Suppressor macrophage treated with lipopolysaccharide for 4 hours (primary cell): ENCODE measurements at places on chromosomes 7 and 10.
A peak's percentile ranks its signal among the peaks of the same experiment; 100 is the strongest.

- no peak for DNase-seq
Observed at GRCh38 chr10:7546385-7546967, 120.3 kb downstream of the ITIH5 start.

DNA sequence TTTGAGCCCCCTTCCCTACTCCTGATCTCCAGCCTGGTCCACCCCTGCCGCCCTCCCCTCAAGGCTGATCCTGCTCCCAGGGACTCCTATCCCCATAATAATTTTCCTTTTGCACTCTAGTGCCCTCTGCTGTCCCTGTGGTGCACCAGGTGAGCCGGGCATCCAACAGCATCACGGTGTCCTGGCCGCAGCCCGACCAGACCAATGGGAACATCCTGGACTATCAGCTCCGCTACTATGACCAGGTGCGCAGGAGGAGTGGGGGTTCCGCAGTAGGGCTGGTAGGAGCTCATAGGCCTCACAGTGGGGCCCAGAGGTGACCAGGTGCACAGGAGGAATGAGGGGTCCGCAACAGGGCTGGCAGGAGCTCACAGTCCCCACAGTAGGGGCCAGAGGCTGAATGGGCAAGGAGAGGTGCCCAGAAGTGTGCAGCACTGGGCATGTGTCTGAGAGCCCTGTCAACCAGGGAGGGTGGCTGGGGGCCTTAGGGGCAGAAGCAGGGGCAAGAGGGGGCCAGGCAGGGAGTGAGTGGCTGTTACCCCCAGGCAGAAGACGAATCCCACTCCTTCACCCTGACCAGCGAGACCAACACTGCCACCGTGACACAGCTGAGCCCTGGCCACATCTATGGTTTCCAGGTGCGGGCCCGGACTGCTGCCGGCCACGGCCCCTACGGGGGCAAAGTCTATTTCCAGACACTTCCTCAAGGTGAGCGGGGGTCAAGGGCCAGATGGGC is 11.7 kb downstream of the EPHB6 start:
- peak; percentile 32 for DNase-seq

DNA sequence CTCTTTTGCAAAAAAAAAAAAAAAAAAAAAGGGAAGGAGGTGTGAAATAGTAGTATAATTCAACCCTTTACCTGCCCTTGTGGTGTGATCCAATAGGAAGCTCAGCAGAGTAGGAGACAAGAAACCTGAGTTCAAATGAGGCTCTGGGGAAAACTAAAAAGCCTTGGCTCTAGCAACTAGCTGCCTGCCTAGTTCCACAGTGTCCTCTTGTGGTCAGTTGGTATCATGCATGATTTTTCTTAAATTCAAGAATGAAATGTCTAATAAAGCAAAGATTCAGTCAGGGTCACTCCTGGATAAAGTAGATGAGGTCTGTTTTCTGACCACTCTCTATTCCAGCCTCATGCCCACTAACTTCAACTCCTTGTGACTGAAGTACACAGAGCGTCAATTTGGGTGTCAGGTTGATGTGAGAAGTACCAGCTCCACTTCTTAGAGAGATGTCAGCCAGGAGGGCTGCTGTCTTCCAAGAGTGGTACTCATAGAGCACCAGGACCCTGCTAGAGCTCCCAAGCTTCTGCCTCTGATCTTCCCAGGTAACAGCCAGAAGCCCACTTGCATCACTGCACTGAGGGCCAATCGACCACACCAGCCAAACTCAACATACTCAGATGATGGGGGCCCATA is 10.5 kb downstream of the LSM5 start:
- DNase-seq = peak; percentile 46

GRCh38 chr7:90239050-90239449 is 5.9 kb upstream of the CFAP69 start:
- DNase-seq = no peak

DNA sequence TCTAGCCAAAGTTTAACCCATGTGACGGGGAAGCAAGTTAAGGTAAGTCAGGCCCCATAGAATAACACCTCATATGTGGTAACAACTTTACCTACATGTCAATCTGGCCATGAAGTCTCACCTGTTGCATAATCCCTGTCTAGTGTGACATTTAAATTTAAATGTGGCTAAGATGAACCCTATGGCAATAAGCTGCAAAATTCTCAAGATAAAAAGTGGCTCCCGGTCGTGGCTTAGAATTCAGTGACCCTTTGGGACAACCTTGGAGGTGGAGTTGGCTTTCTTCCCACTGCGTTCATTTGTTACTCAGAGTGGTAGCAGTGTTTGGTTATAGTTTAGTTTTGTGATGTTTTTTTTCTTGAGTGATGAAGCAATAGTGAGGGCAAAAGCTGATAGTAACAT is 90.6 kb downstream of the ARID5B start:
- peak; percentile 76 for DNase-seq

DNA sequence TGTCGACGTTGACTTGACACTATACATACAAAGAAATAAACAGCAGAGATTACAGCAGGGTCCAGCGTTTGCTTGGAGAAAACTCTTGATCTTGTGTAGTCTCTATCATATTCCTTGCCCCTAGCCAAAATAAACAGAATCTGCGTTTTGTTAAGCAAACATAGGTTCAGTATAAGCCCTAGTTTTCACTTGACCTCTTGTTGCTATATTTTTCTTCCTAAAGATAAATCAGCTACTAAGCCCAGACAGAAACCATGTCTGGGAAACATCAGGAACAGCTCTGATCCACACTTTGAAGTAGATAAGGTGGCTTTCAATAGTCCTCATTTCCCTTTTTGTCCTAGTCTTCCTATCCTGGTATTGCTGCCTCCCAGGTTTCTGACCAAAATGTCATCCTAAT is 328.2 kb upstream of the MAGI2 start:
- no peak for DNase-seq

DNA sequence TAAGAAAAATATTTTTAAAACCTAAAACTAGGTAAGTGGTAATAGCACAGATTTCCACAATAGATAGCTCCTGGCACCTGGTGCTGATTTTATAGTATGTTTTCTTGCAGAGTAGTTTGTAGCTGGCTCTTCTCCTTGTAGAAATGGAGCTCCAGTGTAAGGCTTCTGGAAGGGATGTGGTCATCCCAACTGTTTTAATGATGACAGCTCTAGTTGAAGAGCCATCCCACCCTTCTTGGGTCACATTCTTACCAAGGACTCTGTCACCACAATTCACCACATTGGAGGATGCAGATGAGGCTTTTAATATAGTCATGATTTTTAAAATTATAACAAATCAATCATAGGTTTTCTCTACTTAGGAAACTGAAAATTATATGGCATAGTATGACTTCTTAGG is 31.0 kb downstream of the TES start:
- no peak for DNase-seq

DNA sequence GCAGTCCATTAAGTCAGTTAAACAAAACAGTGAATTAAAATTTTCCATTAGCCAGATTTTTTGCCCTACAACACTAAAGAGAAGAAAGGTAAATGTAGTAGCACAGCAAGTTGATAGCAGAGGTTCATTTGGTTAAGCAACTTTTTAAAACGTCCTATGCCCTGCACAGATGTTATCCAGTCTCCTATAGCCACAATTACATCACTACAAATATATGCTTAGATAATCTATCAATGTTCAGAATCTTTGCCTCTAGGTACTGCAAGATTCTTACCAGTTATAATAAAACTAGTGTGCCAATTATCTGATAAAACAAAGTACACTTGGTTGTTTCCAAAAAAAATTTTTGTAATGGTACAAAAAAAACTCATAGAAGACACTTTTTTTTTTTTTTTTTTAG is 175.5 kb upstream of the MYO3A start:
- no peak for DNase-seq

DNA sequence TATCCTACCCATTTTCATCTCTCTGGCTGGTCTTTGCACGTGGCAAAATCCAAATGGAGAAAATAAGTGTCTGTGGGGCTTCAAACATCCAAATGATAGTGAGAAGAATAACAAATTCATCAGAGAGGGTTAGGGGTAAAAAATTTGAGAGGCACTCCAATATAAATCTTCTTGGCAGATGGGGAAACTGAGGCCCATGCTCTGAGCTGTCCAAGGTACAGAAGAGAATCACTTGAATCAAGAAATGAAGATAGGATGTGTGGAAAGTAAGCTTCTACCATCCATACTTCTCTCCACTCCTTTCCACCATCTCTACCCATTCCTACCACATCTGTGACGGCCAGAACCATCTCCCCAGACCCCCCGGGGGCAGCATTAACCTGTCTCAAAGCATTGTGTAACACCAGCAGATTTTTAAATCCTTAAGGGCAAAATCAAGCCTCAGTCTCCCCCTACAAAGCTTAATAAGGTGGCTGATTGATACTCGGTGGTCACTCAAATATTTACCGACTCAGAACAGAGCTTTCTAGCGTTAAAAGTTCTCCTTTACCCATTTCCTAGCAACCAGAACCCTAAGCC is 818 bp downstream of the GOT1 start:
- no peak for DNase-seq

- DNase-seq = no peak
Observed at GRCh38 chr10:47297866-47298540, 2.0 kb upstream of the GDF10 start.

DNA sequence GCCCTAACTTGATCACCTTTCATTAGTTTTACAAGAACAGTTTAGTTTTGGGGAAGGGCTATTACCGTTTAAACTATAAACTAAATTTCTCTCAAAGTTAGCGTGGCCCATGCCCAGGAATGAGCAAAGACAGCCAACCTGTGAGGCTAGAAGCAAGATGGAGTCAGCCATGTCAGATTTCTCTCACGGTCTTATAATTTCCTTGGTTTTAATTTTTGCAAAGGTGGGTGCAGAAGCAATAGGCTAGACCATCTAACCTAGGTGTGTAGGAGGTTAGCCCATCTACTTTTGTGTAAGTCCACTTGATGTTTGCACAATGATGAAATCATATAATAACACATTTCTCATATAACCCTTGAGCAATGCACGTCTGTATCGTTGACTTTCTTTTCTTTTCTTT is 8.9 kb downstream of the CCL24 start:
- no peak for DNase-seq

GRCh38 chr7:127392182-127392565 is 334 bp downstream of the ZNF800 start:
- DNase-seq = peak; percentile 83

DNA sequence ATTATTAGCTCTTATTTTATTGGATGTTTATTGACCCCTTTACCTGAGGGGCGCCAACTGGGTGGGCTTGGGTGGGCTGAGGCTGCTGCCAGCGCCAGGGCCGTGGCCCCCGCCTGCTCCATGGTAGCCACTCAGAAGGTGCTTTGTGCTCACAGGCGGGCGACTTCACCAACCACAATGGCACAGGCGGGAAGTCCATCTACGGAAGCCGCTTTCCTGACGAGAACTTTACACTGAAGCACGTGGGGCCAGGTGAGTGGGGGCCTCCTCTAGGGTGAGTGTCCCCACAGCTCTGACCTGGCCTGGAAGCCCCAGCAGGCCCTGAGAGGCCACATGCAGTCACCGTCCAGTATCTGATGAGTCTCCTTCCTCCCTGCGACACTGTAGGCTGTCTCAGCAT is 4.1 kb downstream of the PPIF start:
- no peak for DNase-seq

GRCh38 chr10:82880776-82881290 is 1005.8 kb downstream of the NRG3 start:
- DNase-seq = no peak

DNA sequence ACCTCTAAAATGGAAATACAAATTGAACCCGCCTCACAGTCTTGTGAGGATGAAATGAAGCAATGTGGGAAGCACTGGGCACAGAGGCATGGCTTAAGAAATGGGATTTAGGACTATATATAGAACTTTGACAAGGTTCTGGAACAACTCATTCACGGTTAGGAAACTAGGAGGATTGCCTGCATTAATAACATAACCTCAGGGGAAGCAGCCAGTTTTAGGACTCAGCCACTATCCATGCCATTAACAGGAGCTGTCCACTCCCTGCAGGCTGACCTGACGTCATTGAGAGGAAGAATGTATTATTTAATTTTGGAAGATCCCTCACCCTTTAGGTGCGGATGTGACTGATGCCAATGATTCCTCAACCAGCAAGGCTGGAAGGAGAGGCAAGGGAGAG is 34.8 kb downstream of the ITGB8 start:
- no peak for DNase-seq

- peak; percentile 16 for DNase-seq
Observed at GRCh38 chr10:119917777-119918176, 25.2 kb downstream of the SEC23IP start.

GRCh38 chr7:70808876-70809275 is 323.1 kb upstream of the GALNT17 start:
- DNase-seq = no peak

GRCh38 chr7:158192956-158193355 is 394.7 kb downstream of the PTPRN2 start:
- DNase-seq = no peak

DNA sequence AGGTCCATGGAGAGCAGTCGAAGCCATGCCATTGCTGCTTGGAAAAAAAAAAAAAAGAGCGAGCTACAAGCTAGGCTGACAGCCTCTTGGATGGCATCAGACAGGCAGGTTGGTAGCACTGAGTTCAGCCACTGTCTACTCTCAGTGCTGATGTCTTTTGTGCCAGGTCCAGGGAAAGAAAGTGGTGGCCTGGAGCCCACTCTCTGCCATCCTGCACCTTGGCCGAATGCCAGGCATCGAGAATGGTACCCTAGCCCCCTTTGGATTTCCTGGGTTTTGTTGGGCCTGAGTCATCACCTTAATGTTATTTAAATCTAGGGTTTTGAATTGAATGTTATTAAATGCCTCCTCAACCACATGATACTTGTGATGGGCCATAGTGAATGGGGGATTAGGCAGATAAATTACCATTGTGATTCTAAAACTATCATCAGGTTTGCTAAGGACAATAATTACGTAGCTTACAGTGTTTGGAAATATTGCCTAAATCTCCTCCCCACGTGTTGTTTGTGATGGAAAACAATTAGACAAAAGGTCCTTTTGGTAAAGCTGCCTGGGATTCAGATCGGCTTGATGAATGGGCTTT is 195.7 kb upstream of the GPR26 start:
- no peak for DNase-seq

- peak; percentile 29 for DNase-seq
Observed at GRCh38 chr10:119005362-119006043, 24.0 kb upstream of the NANOS1 start.

DNA sequence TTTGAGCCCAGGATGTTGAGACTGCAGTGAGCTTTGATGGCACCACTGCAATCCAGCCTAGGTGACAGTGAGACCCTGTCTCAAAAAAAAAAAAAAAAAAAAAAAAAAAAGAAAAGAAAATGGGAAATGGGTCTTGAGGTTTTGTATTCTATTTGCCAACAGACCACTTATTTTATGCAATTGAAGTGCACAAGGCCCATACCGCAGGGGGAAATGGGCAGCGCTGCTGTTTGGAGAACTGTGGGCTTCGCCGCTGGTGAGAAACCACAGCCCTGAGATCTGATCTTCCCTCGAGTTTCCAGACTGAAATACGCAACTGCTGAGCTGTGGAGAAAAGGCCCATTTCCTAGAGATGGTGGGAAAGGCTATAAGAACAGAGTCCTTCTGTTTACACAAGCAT is 512.0 kb downstream of the TCERG1L start:
- no peak for DNase-seq

- no peak for DNase-seq
Observed at GRCh38 chr10:8214587-8214986, 160.1 kb downstream of the GATA3 start.

DNA sequence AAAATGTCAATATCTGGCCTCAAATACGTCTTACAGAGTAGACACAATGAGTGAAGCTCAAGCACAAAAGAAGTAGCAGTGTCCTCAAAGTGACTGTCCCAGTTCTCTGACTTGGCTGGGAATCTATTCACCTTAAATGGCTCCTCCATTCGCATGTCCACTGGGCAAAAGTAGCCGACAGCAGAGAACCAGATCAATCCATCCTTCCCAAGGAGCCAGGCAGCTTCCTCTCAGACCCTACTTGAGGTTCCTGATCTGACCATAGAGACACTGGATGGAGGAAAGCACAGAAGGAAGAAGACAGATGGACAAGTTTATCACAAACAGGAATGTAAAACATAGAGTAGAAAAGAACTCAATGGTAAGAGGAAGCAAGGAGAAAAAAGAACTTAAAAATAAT is 53.5 kb downstream of the CDK6 start:
- DNase-seq = no peak
